ENCODE measurements at places on chromosomes 2 and 18. TPM values are rescaled to one million over a fixed set of nuclear protein-coding genes. Genes with fewer than 3 reads are reported as not detected.

DNA sequence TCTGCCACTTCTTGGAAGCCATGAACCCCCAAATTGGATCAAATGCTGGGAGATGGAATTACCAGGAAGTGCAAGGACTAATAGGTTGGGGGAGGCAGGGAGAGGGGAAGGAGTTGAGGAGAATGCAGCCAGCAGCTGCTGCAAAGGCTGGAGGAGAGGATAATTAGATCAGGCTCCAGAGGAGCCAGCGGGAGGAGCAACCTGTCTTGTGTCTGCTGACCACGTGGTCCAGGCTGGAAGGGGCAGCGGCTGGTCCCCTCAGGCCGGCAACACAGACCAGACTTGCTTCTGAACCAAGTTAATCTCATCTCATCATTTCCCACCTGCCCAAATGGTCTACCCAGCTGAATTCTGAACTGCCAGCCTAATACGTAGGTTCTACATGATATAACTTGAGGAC, 68.3 kb downstream of the MRO start:
- no peak for DNase-seq

DNA sequence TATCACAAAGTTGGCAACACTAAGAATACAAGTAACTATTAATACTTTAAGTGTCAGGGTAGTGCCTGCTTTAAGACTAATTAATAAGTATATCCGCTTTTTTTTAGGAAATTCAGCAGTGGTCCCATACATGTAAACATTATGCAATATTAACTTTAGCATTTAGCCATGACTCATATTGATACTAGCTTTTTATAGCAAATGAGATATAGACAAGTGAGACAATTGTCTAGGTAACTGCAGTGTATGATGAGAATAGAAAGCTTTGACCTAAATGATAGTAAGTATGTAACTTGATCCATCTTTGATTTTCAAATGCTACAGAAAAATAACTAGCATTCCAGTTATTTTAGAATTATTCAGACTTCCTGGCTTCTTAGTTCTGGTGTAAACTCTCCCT, 27.4 kb upstream of the VRK2 start:
- no peak for DNase-seq

GRCh38 chr2:241775223-241776177, 1.1 kb upstream of the GAL3ST2 start:
- DNase-seq = no peak

- DNase-seq = no peak
Measured at GRCh38 chr18:73408469-73408868, 540.7 kb upstream of the NETO1 start.

DNA sequence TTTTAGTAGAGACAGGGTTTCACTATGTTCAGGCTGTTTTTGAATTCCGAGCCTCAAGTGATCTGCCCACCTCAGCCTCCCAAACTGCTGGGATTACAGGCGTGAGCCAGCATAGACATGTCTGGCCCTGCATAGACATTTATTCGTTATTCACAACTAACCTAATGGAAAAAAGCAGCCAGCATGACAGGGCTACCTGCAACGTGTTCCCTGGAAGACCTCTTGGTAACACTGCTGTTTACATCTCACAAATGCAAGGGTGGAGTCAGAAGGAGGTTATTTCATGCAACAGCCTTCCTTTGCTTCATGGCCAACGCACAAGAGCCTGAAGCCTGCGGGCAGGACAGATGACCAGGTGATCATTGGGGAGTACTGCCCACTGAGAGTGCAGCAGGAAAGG, 9.2 kb downstream of the SERPINE2 start:
- DNase-seq = no peak

DNA sequence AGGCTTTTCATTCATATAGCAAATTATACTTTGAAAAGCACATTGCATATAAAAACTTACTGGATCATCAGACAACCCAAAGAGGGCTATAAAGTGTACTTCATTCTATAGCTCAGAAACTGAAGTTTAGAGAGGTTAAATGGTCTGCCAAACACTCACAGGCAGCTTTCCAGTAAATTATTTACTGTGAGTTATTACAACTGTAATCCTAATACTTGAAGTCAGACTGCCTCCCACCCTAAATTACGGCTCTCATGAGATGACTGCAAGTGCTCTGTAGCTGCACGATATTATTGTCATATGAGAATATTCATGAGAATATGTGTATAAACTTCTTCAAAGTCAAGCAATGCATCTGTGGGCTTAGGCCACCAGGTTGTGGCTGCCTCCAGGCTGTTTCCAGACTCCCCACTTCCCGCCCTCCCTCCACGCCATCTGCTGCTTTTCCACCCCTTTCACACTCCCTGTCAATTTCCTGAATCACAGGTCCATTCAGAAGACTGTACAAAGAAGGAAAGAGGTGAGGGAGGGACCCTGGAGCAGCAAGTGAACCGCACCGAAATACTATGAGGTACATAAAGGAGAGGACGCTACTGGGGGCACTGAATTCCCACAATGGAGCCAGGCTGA, 111.1 kb upstream of the SPOPL start:
- DNase-seq = no peak

DNA sequence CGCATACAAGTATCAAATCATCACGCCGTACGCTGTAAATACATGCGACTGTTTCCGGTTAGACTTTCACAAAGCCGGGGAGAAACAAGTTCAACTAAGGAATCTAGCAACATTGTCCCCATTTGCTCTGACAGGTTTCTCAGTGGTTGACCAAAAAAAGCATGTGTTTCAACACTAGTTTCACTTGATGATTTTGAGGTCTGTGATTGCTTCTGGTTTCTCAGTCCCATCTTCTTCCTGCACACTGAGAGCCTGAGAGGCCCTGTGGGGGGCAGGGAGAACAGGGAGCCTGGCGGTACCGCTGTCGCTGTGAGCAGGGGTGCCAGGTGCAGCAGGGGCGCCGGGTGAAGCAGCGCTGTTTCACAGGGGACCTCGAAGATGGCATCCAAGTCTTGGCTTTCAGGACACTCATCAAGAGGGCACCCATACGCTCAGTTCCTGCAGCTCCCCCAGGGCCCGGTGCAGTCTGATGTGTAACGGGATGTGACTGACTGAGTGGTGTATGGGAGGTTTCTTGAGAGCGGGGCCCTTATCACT, 270.9 kb downstream of the TWIST2 start:
- DNase-seq = peak; percentile 38

DNA sequence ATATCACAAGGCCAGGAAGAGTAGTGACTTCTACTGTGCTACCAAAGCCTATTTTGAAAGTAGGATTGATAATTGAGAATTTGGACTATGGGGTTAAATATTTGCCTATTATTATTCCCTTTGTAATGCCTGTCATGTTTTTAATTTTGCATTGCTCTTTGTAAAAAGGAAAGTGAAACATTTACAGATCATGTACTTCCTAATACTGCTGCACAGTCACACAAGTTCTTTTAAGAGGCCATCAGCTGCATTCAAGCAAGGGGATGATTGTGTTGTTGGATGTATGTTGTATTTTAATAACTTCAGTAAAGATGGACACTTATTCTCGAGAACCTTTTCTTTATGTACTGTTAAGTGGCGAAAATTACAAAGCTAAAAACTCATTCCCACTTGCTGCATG, 70.1 kb downstream of the PLEKHA3 start:
- DNase-seq = no peak

GRCh38 chr2:217263756-217264155, 403.9 kb upstream of the TNP1 start:
- DNase-seq = no peak

DNA sequence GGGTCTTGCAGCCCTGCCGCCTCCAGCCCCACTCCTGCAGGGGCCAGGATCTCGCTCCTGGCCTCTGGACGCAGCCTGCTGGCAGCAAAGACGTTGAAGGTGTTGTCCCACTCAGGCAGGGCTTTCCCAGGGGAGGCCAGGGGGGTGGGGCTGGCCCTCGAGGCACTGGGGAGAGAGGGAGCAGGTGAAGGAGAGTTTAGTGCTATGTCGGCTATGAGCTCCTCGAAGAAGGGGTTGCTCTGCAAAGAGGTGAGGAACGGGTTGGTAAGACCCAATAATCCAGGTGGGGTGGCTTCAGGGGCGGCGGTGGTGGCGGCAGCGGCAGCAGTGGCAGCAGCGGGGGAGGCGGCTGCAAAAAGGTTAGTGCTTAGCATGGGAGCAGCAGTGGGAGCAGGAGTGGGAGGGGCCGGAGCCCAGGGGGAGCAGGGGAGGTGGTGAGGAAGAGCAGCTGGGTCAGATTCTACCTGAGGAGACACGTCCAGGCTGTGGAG, 9.7 kb upstream of the SFXN5 start:
- no peak for DNase-seq

- no peak for DNase-seq
Measured at GRCh38 chr2:109440499-109441156, 173.1 kb downstream of the SEPTIN10 start.

The LYG1 gene
- total RNA-seq = 0.83 TPM

All from activated T-cell treated with anti-CD3 and anti-CD28 coated beads, Interleukin-2, amount 50 U/mL, for 72 hours (primary cell).